ENCODE measurements at places on chromosomes 3 and 15.
A peak's percentile ranks its signal among the peaks of the same experiment; 100 is the strongest.

DNA sequence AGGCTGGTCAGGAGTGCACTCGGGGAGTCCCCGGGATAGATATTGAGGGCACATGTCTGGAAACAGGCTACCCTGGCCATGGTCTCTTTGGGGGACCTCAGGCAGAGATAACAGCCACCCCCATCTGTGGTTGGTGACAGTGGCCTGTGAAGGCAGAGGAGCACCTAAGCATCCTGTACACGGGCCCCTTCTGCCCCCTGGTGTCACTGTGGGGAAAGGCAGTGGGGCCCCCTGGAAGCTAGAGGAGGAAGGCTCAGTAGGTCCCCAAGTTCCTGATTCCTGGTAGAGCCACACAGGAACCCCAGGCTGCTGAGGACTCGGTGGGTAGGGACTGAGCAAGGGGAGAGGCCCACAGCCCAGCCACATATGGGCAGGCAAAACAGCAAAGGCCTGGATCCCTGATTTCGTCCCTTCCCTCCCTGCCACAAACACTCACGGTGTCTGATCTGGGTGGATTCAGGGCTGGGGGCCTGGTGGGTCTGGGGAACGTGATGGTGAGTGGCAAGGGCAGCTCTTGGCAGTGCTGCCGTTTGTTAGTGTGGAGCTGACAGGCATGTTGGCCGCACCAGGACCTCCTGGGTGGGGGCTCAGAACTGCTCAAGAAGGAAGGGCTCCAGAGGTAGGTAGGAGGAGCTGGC, 14.1 kb upstream of the CXCR6 start:
- DNase-seq = peak; percentile 39

DNA sequence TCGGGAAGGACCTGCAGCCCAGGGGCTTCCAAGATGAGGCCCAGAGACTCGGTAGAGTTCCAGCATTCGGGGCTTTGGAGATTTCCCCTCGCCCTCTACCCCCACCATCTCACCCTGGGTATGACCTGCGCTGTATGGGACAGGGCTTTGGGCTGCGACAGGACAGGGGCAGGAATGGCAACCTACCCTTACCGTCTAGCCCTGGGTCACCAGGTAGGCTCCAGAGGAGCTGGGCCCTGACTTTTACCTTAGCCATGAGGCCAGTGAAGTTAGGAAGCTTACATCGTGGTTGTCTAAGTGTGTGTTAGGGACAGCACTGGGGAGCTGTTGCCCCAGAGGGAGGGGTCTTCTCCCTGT, 683 bp downstream of the PPM1M start:
- DNase-seq = no peak

DNA sequence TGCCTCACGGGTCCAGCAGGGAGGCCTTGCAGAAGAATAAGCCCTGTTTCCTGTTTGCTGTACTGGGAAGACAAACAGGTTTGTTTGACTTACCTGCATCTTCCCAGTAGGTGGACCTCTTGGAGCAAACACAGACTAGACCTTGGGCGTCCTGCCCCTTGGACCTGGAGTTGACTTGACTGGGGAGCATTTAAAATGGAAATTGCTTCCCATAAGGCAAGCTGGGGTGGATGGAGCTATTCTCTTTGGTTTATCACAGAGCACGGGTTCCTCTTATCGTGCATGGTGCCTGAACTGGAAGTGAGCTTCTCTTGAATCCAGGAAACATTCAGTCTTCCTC, 151.4 kb downstream of the RPLP1 start:
- no peak for DNase-seq

DNA sequence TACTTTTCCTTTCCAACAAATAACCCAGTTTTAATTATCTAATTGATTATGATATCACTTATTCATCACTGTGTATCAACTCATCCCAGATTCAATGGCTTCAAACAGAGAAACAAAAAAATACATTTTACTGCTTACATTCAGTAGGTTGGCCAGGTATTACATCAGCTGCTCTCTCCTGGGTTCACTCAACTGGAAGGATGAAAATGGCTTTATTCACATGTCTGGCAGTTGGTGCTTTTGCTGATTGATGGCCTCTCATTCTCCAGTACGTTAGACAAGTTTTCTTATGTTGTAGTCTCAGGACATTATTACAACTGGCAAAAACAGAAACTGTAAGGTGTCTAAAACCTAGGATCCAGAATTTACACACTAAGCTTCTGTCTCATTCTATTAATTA, 811.0 kb upstream of the ALCAM start:
- DNase-seq = no peak

DNA sequence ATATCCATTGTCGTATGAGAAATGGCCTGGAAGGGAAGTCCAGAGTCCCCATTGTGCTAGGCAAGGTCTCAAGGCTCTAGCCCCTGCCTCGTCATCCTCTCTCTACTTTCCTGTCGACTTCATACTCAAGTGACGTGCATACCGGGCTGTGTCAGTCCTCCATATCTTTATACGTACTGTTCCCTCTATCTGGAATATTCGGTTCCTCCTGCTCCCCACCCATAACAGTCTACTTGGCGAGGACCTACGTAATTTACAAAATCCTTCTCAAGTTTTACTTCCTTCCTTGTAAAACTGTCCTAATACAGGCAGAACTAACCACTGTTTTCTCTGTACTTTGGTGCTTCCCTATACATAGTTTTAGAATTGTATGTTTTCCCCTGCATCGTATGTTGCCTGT, 2.2 kb upstream of the ALPK3 start:
- no peak for DNase-seq

GRCh38 chr3:48631516-48632448, 3.5 kb downstream of the SLC26A6 start:
- no peak for DNase-seq

DNA sequence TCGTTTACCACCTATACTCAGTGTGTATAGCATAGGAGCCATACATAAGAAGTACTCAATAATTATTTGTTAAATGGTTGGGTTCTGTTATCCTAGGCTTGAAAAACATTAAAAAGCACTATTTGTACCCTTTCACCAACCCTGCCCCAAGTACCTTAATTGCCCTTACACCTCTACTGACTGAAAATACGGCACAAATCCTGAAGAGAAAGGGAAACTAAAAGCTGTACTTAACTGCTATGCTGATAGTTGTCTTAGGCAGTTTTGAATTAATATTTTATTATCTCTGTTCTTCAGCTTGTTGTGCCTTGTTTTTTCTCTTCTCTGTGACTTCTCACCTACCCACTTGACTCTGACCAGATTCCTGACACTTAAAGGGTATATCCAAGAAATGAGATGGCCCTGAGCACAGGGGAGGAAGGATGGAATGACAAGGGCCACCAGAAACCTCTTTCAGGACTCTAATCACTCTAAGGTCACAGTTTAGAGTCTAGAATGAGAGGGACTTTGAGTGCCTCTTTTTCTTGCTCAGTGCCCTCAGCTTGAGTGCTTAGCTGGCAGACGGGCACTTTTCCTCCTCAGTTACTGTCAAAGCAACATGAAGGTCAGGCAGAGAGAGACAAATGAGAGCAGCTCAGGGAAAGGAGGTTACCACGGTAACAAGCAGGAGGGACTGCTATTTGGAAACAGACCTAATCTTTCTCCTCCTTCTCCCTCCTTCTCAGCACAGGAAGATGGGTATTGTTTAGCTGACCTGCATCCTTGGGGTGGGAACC, 136.5 kb downstream of the ZNF609 start:
- DNase-seq = no peak

- no peak for DNase-seq
These were observed 58.8 kb downstream of the AMOTL2 start for GRCh38 chr3:134315286-134316106.

- DNase-seq = no peak
These were observed 673.9 kb upstream of the NR2F2 start for GRCh38 chr15:95656595-95656994.

- no peak for DNase-seq
These were observed 48.3 kb downstream of the DENND4A start for GRCh38 chr15:65743637-65744252.

GRCh38 chr3:156483961-156484787, 70.7 kb downstream of the SSR3 start:
- no peak for DNase-seq

GRCh38 chr15:28955993-28956421, 70.2 kb downstream of the APBA2 start:
- DNase-seq = no peak

DNA sequence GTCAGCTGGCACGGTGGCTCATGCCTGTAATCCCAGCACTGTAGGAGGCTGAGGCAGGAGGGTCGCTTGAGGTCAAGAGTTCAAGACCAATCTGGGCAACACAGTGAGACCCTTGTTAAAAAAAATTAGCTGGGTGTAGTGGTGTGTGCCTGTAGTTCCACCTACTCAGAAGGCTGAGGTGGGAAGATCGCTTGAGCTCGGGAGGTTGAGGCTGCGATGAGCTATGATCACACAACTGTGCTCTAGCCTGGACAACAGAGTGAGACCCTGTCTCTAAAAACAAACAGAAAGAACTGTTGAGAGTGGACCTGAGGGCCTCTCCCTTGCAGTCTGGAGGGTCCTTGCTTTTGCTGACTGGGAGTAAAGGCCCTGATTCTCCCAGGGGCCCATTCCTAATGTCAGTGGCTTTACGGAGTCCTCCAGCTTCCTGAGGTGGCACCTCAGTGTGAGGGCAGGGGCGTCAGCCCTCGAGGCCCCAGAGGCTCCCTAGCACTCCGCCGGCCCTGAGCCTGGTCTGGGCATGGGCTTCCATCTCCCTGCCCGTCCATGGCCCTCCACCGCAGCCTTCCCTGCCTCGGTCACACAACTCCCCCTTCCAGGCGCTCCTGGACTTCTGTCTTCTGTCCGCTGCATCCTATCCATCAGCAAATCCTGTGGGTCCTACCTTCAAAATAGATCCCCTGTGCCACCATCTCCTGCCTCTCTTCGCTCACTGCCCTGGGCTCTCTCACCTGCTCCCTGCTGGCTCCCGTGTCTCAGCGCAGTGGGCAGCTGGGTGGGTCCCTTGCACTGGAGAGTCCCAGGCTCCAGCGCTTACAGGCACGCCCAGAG, 19.0 kb downstream of the FBLN2 start:
- DNase-seq = no peak

GRCh38 chr15:72796210-72796514, 12.6 kb upstream of the ADPGK start:
- no peak for DNase-seq

DNA sequence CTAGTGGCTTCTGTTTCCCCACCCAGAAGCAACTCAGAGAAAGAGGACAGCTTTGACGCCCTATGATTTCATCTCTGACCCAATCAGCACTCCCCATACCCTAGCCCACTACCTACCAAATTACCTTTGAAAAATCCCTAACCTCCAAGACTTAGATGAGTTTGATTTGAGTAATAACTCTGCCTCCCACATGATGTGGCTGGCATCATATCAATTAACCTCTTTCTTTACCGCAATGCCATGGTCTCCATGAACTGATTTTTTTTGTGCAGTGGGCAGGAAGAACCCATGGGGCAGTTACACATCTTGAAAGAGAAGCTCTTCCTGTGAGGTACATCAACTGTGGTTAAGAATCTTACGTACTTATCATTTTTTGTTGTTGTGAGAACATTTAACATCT, 25.5 kb upstream of the APOD start:
- DNase-seq = no peak

- DNase-seq = no peak
These were observed 48.8 kb downstream of the ABHD2 start for GRCh38 chr15:89136818-89137772.

- no peak for DNase-seq
These were observed 9.4 kb downstream of the CEMIP start for GRCh38 chr15:80788536-80788935.

DNA sequence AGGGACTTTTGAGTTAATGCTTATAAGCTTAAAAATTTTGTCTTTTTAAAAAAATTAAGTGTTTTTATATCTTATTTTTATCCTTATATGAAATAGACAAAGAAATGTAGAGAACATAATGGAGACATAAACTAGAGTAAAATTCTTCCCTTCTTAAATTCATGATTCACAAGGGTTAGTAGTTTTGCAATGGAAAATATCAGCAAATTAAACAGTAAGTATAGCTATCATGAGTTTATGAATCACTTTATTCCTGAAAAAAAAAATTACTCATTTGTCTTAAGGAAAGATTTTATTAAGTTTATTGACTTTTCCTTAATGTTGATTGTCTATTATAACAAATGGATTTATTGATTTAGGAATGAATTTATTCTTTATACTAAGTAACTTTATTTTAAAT, 4.3 kb downstream of the ATP6V1A start:
- no peak for DNase-seq

DNA sequence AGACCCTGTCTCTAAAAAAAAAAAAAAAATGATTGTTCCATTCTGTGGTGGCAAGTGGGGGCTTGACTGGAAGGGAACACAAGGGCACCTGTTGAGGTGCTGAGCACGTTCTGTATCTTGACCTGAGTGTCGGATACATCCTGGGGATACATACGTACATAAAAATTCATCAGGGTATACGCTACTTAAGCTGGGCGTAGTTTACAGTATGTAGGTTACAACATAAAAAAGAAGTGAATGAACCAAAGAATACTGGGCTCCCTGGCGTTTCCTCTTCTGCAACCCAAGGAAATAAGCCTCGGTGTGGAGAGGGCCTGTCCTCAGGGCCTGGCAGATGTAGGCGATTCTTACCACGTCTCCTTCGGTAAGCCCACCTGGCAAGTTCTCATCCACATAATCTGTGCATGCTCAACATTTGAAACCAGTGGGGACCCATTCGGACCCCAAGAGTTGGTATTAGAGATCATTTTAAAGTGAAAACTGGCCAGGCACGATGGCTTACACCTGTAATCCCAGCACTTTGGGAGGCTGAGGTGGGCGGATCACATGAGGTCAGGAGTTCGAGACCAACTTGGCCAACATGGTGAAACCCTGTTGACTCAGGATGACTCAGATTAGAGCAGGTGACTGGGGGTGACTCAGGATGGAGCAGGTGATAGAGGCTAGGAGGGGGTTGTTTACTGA, 5.1 kb upstream of the MUC20 start:
- no peak for DNase-seq

DNA sequence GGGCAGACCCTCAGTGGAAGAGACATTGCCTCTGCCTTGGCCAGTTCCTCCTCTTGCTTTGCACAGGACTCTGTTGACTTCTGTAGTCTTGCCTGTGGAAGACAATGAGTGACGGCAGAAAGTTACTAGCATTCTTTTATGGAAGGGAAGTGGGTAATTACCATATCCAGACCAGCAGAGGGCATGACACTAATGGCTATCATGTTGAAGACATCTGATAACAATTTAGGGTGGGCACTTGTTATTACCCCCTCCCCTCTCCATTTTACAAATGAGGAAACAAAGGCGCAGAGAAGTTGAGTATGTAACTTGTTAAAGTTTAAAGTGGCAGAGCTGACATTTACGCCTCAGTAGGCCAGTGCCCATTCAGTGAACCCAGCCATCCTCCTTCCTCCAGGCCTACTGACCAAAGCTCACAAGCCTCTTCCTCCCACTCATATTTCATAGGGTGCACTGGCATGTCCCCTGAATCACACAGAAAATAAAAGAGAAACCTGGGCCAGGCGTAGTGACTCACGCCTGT, 48.2 kb upstream of the FMN1 start:
- DNase-seq = no peak

DNA sequence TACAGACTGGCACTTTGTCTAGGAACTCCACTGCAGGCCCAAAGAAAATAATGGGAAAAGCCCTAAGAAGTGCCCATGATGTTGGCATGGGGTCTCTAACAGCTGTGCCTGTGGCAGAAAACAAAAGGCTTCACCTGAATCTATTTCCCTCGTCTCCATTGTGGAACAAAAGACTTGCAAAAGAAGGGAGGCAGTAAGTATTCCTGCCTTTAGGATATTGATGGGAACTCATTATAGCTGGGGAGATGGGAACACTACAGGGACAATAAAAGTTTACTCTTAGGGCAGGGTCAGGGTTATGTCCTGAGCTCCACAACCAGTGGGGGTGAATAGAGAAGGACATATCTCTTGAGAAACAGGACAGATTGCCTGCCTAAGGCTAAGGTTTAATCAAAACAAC, 930.6 kb upstream of the EPHA6 start:
- no peak for DNase-seq

GRCh38 chr3:49916686-49917085, 12.9 kb downstream of the MON1A start:
- no peak for DNase-seq
